ENCODE measurements at places on chromosomes 2 and 18.

GRCh38 chr2:18626958-18627650 is 37.7 kb upstream of the NT5C1B start:
- no peak for DNase-seq

- no peak for DNase-seq
Measured at GRCh38 chr2:96158554-96158940, 13.3 kb upstream of the DUSP2 start.

DNA sequence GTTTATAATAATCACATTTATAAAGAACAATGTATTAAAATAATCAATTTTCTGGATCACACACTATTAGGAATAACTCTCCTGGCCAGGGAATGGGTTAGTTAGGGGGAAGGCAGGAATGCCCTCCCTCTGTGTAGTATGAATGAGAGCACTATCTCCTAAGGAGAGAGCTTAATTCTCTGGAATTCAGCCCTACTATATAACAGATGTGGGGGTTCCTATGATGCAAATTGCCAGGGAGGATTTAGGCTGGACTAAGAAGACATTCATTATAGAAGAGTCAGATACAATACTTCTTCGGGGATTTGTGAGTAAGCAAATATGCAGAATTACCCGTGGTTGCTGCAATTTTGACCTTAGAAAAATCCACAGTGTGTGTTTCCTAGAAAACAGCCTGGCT is 250.1 kb upstream of the VRK2 start:
- DNase-seq: no peak

DNA sequence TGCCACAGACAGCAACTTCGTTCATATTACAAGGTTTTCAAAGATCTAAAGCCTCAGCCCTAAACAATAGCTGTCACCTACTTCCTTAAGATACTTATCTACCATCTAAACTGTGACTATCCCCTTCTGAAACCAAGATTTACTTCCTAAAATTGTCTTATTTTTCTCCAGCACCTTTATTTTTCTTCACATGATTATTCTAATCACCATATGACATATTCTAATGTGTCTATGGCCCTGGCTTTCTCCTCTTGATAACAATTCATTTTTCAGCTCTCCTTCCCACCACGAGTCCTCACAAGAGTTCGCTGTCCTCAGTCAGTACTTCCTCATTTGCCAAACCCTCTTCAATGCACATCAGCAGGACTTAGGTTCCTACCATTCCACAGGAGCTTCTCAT is 53.9 kb downstream of the RTTN start:
- no peak for DNase-seq

DNA sequence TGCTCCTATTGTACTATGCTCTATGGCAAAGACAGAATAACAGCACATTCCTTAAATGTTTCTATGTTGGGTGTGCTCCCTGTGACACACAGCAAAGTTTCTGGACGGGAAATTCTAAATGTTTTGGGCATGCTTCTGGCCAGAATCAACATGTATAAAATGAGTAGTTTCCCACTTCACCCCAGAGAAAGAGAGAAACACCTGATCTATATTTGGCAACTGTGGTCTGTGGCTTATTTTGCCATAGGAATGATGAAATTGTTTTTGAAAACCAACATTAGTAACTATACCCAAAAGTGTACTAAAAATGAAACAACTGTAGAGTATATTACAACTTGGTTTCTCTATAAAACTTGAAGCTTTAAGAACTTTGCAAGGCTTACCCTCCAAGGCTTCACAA is 89.1 kb downstream of the RAD51AP2 start:
- no peak for DNase-seq

GRCh38 chr2:8121826-8122513 is 559.9 kb upstream of the ID2 start:
- no peak for DNase-seq

- DNase-seq: no peak
Measured at GRCh38 chr2:47239119-47239969, 84.2 kb upstream of the STPG4 start.

DNA sequence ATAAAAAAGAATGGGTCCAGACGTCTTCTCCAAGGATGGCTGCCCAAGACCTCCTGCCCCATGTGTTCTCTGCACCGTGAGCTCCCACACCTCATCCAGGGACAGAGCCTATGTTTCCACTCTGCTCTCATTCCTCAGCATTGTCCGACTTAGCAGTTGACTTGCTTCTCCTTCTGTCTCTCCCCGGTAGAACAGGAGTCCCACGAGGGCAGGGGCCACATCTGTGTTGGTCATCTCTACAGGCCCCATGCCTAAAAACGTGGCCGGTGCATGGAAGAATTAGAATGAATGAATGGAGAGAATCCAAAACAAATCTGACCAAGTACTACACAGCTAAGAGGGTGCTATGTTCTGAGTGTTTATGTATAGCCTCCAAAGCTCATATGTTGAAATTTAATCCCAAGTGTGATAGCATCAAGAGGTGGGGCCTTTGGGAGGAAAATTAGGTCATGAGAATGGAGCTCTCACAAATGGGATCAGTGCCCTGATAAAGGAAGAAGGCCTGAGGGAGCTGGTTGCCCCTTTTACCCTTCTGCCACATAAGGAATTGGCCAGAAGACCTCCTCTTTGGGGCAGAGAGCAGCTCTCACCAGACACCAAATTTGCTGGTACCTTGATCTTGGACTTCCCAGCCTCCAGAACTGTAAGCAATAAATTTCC is 55.9 kb downstream of the FAM178B start:
- DNase-seq: no peak

DNA sequence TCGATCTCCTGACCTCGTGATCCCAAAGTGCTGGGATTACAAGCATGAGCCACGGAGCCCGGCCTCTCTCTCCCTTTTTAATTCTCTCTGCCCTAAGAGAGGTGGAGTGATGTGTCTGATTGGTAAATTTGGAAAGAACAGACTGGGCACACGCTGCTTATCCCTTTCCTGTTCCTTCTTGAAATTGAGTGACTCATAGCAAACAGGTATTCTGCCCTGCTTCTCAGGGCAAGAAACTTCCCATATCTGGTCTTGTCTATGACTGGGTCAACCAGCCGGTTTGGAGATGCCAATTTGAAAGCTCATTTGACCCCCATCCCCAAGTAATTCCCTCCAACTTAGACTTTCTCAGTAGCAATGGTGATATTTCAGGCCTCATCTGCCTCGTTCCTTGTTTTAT is 15.0 kb downstream of the LYPD1 start:
- DNase-seq: no peak

GRCh38 chr2:42928161-42928691 is 135.8 kb upstream of the HAAO start:
- no peak for DNase-seq

DNA sequence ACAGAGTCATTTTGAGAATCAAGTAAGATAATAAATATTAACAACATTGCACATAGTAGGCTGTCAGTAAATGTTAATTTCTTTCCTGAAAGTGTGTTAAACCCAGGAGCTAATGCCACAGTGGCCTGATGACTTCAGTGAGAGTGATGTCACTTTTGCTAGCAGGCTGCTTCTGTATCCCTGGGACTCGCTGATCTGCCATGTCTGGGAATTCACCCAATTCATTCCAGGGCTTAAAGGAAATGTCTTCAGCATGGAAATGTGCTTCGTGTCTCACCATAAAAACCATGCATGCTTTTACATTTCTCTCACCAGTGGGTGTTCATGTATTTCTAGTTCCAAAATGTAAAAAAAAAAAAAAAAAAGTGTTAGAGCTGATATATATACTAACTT is 56.8 kb upstream of the MAPRE3 start:
- no peak for DNase-seq
